T-helper 22 cell (primary cell): ENCODE measurements at places on chromosomes 6 and 20.

- no peak for DNase-seq
Measured at GRCh38 chr6:161104966-161105365, 113.4 kb downstream of the MAP3K4 start.

- DNase-seq, result no peak
Measured at GRCh38 chr6:126175251-126175650, 164.7 kb upstream of the CENPW start.

GRCh38 chr6:166561771-166562359, 24.6 kb downstream of the RAMACL start:
- DNase-seq, result no peak

- DNase-seq, result no peak
Measured at GRCh38 chr6:163950159-163950558, 535.6 kb downstream of the QKI start.

DNA sequence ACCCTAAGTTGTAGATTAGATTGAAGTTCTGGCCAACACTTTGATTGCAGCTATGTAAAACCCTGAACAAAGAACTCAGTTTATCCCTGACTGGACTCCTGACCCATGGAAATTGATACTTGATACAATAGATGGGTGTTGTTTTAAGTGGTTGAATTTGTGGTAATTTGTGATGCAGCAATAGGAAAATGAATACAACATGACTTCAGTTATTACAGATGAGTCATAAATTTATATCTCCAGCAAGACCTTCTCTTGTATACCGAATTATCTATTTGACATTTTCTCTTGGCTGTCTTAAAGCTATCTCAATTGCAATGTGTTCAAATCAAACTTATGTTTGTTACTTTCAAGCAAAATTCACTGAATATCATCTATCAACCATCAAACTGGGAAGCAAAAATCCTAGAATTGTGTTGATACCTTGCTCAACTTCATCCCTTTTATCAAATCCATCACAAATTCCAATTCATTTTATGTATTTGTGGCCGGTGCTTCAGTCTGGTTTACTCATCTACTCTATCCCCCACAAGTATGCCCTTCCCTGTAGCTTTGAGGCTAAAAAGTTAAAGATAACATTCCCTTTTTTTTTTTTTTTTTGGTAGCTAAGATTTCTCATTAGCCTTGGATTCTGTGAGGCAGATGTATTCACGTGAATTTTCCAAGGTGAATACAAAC, 129.4 kb upstream of the CENPW start:
- DNase-seq, result no peak

- DNase-seq, result no peak
Measured at GRCh38 chr6:22471132-22471690, 98.2 kb upstream of the HDGFL1 start.

GRCh38 chr6:137827411-137827940, 39.6 kb upstream of the TNFAIP3 start:
- no peak for DNase-seq

DNA sequence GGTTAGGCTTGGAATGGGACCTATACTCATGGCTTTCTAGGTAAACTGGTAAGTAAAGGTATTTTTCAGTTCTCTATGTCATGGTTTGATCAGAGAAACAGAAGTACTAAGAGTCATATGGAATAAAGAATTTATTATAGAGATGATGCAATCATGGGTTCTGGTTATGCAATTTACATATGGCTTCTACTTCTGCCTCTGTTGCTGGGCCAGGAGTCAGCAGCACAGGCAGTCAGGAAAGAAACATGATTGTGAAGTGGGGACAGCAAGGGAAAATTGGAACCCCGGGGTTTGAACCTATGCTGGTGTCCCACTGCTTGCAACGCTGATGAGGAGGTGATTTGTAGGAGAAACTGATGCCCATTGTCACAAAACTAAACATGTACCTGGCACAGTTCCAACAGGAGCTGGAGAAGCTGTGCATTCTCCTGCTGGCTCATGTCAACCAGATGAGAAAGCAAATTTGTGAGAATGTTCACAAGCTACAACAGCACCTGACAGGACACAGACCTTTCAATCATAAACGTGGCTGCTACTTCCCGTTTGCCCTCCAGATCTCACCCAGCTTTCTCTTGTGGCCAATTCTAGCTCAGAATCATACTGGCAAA, 887.1 kb downstream of the TFAP2A start:
- DNase-seq, result no peak

DNA sequence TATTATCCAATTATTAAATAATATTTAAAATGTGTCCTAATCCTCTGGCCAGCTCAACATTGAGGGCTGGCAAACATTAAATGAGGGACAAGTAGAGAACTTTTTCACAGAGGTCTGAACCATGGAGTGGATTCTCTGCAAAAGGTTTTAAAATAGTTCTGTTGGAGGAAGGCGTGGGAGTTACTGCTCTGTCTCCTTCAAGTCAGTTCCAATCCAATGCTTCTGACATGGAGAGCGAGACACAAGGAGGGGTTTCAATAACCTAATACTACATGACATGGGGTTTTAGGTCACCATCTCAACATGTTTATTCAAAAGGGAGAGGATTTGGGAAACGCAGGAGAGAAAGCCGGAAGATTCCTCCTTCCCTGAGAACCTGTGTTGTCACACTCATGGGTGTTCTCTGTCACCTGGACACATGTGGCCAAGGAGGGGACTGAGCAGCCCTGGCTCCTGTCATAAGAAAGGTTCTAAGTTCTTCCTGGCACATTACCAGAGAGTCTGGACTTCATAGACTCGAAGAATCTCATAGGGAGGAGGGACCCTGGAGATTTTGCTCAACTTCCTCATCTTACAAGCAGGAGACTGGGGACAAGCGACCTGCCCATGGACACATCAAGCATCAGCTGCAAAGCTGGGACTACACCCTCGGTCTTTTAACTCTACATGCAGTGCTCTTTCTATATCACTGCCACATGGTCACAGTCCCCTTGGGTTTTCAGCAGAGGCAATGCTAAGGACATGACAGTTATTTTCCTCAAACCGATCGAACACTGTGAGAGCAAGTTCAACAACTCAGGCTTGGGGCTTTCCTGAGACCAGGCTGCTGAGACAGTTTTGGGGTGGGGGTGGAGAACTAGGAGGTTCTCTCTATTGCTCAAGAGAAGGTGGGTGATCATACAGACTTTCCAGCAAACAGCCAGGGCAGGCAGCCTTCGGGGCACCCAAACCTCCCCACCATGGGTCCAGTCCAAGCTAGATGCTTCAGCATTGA, 38.6 kb downstream of the PRDM1 start:
- DNase-seq, result no peak

GRCh38 chr20:23180451-23180921, 94.4 kb upstream of the CD93 start:
- DNase-seq, result no peak

GRCh38 chr20:32448306-32449056, 90.3 kb downstream of the ASXL1 start:
- DNase-seq, result no peak

- DNase-seq, result no peak
Measured at GRCh38 chr20:54004445-54004844, 65.9 kb downstream of the BCAS1 start.

GRCh38 chr6:35238843-35239289, 20.7 kb upstream of the ZNF76 start:
- no peak for DNase-seq

- no peak for DNase-seq
Measured at GRCh38 chr6:21694168-21694567, 100.6 kb downstream of the SOX4 start.

- DNase-seq, result no peak
Measured at GRCh38 chr6:31225735-31226134, 46.2 kb downstream of the HLA-C start.

DNA sequence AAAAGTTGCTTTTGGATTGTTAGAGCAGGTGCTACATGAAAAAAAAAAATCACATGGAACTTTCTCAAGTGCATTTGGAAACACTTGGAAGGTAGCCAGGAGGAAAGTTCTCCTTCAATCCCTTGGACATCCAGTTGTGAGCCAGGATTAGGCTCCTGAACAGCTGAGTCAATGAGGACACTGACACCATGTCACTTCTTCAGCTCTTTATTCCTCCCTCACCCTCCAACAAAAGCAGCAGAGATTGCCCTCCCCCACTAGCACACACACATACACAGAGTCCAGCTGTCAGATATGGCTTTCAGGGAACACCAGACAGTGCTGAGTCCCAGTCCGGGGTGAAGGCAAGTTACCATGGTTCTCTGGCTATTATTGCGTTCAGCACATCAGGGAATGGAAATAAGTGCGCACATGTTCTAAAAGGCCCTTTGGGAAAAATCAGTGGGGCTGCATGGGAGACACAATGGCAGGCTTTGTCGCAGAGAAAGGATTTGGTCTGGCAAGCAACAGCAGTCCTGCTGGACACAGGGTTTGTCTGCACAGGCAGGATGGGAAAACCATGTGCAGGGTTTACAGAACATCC, 124.7 kb upstream of the MARCKS start:
- no peak for DNase-seq

GRCh38 chr6:16669227-16669626, 92.0 kb downstream of the ATXN1 start:
- DNase-seq, result peak; percentile 59

DNA sequence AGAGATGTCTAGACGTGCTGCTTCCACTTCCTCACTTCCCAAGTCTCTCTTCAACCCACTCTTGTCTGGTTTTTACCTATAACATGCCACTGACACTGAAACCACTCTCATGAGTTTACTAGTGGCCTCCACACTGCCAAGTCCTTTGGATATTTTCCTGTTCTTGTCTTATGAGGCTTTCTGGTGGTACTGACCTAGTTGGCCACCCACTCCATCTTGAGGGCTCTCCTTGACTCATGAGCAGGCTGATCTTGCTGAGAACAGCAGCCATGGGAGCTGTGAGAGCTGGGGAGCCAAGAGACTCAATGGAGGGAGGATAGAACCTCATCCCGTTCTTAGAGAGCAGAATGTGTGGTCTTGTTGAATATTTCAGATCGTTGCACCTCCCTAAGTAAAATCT, 283.4 kb upstream of the PRDM1 start:
- DNase-seq, result no peak

DNA sequence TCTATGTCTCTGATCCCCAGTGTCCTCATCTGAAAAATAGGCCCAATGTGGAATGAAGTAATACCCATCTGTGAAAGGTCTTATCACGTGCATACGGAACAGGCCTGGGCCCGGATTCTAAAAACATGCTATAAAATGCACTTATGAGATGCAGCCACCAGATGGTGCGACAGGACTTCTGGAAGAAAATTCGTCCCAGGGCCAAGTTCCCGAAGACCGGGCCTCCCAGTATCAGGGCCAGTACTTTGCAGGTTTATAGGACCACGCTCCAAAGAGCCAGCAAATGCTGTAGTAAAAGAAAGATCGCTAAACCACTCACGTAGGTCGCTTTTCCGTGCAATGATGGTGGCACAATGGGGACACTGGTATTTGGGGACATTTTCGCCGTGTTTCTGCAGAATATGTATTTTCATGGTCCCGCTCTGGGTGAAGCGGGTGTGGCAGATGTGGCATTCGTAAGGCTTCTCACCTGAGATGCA, 10.6 kb downstream of the CTCFL start:
- DNase-seq, result no peak

GRCh38 chr6:16933961-16934360, 167.9 kb upstream of the STMND1 start:
- DNase-seq, result no peak

DNA sequence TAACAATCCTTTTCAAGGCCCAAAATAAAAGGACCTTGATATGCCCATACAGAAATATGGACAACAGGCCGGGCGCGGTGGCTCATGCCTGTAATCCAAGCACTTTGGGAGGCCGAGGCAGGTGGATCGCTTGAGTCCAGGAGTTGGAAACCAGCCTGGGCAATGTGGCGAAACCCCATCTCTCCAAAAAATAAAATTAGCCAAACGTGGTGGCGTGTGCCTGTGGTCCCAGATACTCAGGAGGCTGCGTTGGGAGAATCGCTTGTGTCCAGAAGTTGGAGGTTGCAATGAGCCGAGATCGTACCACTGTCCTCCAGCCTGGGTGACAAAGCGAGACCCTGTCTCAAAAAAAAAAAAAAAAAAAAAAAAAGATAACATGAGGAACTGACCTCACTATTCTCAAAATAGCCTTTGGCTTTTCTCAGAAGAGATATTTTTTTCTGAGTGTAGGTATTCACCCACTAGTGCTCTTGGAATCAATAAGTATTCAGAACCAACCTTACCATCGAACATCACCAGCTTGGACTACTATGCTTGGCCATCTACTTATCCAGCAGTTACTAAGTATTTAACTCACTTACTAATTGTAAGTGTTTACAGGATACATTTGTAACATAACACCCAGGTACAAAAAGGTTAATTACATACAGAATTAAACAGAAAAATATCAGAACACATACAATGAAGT, 99.2 kb downstream of the OR2B2 start:
- no peak for DNase-seq

DNA sequence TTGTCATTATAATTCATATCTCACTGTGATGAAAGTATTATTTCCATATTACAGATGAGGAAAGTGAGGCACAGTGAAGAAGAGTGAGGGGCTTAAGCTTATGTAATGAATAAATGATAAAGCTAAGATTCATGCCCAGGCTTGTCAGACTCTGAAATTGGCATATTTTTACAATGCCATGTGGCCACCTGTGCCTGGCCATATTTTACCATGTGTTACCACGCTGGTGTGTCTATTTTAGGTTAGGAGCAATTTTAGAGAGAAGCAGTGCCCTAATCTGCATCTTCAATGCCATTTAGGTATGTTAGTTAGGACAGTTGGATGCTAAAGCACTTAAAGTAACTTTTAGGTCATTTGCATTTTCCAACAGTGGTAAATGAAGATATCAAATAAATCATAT, 188.0 kb upstream of the FLRT3 start:
- DNase-seq, result no peak

- no peak for DNase-seq
Measured at GRCh38 chr6:44771647-44772415, 384.3 kb downstream of the CDC5L start.

DNA sequence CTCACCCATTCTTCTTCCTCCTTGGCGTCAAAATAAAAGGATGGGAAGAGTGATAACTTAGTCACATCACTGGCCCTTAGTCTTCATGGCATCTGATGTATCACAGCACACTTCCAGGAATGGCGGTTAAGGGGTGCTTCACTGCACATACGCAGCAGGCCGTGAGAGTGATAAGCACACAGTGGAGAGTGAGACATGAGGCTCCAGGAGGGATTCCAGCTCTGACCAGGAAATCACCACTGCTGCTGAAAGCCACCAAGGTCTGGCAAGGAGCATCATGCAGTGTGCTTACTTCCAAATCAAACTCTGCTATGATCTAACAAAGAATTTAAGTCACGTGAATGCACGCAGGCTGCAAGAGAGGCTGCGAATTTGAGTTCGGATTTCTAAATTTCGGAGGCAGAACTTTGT, 62.4 kb downstream of the ARID1B start:
- DNase-seq, result no peak
